Gastrocnemius medialis (tissue), 4 donors: ENCODE measurements at places on chromosomes 3 and 15. TPM values are rescaled to one million over a fixed set of nuclear protein-coding genes. Genes with fewer than 3 reads are reported as not detected.

GRCh38 chr3:195900436-195901355 is 7.7 kb downstream of the TNK2 start:
- no peak overlapping the region for H3K4me3 ChIP-seq
- peak overlapping the region; percentile 95 for H3K27ac ChIP-seq
- no peaks in the 10 kb centered on the region for H3K27me3 ChIP-seq
- peak; percentile 90 for DNase-seq
- H3K36me3 ChIP-seq, result no peaks in the 10 kb centered on the region

GRCh38 chr3:66386925-66387650 is 113.7 kb downstream of the LRIG1 start:
- no peaks in the 10 kb centered on the region for H3K27me3 ChIP-seq
- H3K27ac ChIP-seq, result no peak overlapping the region
- peaks cover 50% of the 10 kb centered on the region for H3K36me3 ChIP-seq
- DNase-seq, result no peak

DNA sequence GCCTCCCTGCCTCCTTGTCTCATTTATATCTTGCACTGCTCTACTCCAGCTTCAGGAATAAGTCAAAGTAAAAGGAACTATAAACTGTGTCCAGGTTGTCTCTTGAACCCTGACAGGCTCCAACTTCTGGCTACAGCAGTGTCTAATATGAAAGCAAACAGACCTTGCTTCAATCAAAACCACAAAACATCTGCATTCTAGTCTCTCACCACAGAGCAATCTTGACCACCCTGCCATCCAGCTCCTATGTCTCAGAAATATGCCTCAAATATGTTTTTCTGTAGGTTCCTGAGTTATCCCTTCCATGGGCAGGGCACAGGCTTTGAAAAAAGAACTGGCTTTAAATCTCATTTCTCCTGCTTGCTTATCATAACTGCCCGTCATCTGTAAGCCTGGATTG is 13.0 kb upstream of the RAMAC start:
- H3K4me1 ChIP-seq, result peaks cover 31% of the 10 kb centered on the region
- no peaks in the 10 kb centered on the region for H3K27me3 ChIP-seq
- H3K36me3 ChIP-seq, result no peaks in the 10 kb centered on the region
- no peak for DNase-seq
- no peak overlapping the region for H3K27ac ChIP-seq

The MLF1 gene
- 29.2 TPM for total RNA-seq

The LSAMP gene
- not detected for total RNA-seq
